ENCODE measurements at places on chromosomes 4 and X.
A peak's percentile ranks its signal among the peaks of the same experiment; 100 is the strongest.

- DNase-seq = peak; percentile 42
Measured at GRCh38 chrX:24426340-24426913, 38.7 kb upstream of the PDK3 start.

- no peak for DNase-seq
Measured at GRCh38 chr4:26264109-26264508, 56.7 kb upstream of the RBPJ start.

GRCh38 chr4:141548791-141549190 is 87.6 kb upstream of the IL15 start:
- DNase-seq = no peak

DNA sequence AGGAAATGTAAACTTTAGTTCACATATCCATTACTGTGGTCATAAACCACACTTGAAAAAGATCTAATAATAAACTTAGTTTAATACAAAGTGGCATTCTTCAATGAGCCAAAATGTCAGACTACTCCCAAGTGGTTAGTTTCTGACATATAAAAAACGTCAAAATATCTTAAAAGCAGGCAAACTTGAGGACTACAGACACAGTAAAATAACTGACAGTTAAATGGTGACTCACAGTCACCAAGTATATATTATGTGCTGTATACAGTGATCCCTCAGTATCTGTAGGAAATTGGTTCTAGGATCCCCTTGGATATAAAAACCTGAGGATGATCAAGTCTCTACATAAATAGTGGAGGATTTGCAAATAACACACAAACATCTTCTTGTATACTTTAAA is 11.6 kb upstream of the CORIN start:
- no peak for DNase-seq

- no peak for DNase-seq
Measured at GRCh38 chrX:16023790-16024734, 99.3 kb upstream of the GRPR start.

- DNase-seq = no peak
Measured at GRCh38 chrX:72216973-72217372, 21.9 kb downstream of the ERCC6L start.

GRCh38 chrX:107731831-107732502 is 43.6 kb downstream of the TSC22D3 start:
- DNase-seq = peak; percentile 65

DNA sequence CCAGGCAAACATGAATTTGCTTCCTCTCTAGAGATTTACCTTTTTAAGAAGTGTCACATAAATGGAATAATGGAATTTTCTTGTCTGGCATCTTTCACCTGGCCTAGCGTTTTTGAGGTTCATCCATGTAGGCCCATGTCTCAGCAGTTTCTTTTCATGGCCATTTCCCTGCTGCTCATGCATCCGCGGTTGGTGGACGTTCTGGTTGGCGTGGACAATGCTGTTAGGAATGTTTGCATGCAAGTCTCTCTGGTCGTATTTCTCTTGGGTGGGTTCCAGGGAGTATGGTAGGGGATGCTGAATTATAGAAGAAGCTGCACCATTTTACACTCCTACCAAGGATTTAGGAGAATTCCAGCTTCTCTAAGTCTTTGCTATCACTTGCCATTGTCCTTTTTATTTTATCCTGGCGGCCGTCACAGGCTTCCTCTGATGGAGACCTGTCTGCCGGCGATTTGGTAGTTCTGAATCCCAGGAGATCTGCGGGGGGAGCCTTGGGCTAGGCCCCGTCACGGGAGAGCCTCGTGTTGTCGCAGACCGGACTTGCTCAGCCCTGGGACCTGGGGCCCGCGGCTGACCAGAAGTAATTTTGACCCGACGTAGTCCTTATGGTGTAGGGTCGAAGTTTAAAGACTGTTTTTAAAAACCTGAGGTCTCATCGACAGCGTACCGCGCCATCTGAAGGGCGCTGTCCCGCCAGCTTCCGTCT is 56.9 kb upstream of the TADA2B start:
- DNase-seq = peak; percentile 30

DNA sequence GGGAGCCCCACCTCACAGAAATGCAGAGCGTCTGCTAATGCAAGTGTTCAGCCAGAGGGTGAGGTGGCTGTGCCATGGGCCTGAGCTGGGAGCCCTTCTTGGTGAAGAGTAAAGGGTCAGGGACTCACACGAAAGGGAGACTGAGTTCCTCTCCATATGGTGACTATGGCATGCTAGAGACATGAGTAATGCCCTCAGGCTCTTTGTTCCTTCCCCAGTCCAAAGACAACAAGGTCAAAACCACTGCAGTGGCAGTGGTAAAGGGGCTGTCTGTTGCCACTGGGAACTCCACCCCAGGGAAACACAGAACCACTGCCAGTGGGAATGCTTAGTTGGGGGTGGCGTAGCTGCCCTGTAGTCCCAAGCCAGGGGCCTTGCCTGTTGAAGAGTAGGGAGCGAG is 22.4 kb downstream of the RAB40AL start:
- no peak for DNase-seq

- peak; percentile 61 for DNase-seq
Measured at GRCh38 chr4:184983672-184984356, 34.5 kb upstream of the HELT start.

- DNase-seq = peak; percentile 58
Measured at GRCh38 chrX:40933706-40934425, 151.4 kb upstream of the USP9X start.

GRCh38 chrX:153952373-153953026 is 8.1 kb upstream of the RENBP start:
- DNase-seq = no peak

GRCh38 chrX:153706799-153707198 is 17.4 kb downstream of the BCAP31 start:
- no peak for DNase-seq

GRCh38 chr4:40897557-40898203 is 147.9 kb downstream of the NSUN7 start:
- DNase-seq = peak; percentile 67

- peak; percentile 76 for DNase-seq
Measured at GRCh38 chrX:129654652-129655546, at the start of gene APLN. TSS of gene APLN (minus strand) at chrX:129654956. CDS start at chrX:129654630, 326 bp downstream.

DNA sequence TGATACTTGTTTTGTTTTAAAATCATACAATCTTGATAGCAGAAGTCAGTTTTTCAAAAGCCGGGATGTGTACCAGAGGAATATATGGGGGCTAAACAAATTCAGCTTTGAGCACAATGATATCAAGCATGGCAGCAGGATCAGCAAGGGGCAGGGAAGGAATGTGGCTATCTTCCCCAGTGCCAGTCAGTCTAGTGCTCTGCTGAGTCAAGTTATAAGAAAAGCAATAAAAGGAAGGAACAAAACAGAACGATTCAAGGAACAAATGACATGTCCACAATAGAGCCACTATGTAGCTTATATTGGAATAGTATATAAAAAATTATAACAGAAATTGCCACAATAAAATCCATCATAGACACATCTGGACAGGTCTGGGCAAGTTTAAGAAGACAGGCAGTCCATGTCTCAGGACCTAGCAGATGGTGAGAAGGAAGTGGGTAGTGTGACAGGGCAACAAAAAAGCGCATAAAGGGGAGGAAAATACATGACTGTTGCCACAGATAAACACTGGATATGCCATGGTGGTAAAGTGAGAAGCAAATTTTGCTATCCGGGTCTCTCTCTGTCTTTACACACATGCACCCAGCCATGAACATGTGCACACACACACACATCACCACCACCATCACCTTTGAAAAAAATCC is 518.2 kb upstream of the HTR2C start:
- no peak for DNase-seq

DNA sequence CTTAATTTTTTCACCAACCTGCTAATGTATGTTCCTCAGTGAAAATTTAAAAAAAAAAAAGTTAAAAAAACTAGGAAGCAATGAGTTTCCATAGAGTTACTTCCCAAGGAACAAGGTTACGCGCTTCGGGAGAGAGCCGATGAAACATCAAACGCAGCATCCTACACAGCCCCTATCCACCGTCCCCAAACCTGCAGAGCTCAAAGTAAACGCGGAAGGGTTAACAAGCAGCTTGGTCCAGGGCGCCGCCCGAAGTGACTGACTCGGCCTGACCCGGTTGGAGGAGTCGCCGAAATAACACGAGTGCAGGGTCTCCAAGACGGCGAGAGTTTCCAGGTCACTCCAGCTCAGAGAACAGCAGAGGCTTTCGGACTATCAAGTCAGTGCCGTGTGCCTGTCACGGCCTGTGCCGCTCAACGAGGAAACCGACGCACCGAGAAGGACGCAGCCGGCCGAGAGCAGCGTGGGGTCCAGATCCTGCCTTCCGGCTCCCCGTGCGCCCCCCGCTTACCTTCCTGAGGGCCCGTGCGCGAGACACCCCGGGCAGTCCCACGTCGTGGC is 512 bp downstream of the NOP14 start:
- no peak for DNase-seq

DNA sequence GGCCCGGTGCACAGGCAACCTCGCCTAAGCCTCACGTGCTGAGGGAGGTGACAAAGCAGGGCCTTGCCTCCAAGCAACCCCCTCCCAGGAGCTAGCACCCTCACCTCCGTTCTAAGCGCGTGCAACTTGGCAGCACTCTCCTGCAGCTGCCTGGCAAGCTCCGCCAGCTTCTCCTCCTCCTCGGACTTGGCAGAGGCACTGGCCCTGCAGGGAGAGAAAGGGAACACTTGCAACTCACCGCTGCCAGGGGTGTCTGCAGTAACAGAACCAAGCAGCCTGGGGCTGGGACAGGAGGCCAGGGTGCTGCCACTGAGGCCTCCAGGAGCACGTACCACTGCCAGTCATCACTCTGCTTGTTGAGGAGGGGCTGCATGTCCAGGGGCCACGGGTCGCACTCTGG is 10.3 kb upstream of the TREX2 start:
- DNase-seq = no peak

GRCh38 chrX:48703642-48704481 is 7.3 kb downstream of the SUV39H1 start:
- DNase-seq = no peak

GRCh38 chr4:29423836-29424721 is 1296.1 kb upstream of the PCDH7 start:
- no peak for DNase-seq

- peak; percentile 3 for DNase-seq
Measured at GRCh38 chr4:103634236-103634635, 85.5 kb downstream of the TACR3 start.

DNA sequence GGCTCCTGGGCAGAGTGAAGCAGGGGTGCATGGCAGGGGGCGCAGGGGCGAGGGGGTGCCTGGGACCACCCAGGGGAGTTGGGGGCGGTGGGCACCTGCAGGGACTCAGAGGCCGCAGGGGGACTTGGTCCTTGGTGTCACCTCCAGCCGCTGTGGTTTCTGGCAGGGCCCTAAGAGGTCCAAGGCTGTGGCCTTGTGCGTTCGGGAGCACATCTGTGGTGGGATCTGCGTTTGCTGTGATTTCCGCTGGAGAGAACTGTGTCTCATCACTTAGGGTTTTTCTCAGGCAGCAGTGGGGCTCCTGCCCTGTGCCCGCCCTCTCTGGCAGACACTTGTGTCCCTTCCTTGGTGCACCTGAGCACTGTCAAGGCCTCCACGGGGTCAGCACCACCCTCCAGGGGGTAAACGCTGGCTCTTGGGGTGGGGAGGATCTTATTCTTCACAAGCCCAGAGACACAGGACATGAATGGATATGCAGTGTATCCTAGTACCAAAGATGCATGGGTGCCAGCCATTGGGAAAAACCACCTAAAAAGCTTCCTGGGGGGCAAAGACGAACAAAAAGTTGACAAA is 66.5 kb downstream of the ACOX3 start:
- DNase-seq = no peak

- no peak for DNase-seq
Measured at GRCh38 chr4:186169945-186170802, 21.2 kb upstream of the CYP4V2 start.

DNA sequence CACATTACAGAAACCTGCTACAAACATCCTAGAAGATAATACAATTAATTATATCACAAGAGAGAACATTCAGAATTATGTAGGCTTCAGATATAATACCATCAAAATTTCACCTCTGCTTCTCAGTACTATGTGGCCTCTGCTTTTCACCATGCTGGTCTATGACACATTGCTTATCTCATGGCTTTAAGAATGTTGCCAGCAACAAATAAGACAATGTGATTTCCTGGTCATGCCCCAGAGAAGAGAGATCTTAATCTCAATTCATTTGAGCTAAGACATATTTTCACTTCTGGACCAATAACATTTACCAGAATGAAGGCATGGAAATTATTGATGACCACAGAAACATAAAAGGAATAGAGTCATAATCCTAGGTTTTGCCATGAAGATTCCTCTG is 1233.4 kb upstream of the ADGRL3 start:
- DNase-seq = no peak

- no peak for DNase-seq
Measured at GRCh38 chrX:133516686-133517085, 101.4 kb upstream of the GPC4 start.
